ENCODE measurements at places on chromosomes 2 and 18.

DNA sequence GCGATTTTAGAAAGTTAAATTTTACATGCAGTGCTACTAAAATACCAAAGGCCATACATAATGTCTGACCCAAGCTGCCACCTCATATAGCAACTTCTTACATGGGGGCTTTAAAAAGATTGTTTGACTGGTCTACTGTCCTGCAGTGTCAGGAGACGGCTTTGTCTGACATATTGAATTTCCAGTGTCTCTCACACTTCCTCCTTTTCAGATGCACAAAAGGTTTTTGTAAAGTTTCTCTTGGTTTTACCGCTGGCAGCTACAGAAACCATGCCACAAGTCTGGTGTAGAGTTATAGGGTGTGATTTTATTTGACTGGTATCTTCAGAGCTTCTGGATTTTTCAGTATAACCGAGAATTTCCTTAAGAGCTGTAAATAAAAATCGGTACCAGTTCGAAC is 1.1 kb upstream of the ASAP2 start:
- DNase-seq, result no peak

GRCh38 chr2:171837736-171838135 is 56.3 kb downstream of the SLC25A12 start:
- no peak for DNase-seq

- no peak for DNase-seq
Measured at GRCh38 chr2:29580223-29580622, 341.2 kb downstream of the ALK start.

- DNase-seq, result no peak
Measured at GRCh38 chr2:105239924-105240323, 1.6 kb upstream of the GPR45 start.

GRCh38 chr2:1590596-1591460 is 153.5 kb downstream of the PXDN start:
- no peak for DNase-seq

DNA sequence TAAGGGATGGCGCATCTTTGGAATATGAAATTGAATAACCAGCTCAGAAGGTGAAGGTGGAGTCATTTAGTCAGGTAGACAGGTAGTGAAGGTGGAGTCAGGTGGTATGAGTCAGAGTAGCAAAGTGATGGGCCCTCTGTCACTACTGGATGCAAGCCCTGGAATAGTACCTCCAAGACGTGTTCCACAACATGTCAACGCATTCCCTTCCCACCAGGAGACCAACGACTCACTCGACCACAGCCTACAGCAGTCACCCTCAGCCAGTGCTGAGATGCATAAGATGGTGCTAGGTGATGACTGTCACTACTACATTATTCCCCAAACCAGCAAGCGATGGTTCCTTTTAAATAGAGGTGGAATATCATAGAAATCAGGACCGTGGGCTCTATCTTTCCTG is 6.8 kb downstream of the CPLX4 start:
- no peak for DNase-seq

DNA sequence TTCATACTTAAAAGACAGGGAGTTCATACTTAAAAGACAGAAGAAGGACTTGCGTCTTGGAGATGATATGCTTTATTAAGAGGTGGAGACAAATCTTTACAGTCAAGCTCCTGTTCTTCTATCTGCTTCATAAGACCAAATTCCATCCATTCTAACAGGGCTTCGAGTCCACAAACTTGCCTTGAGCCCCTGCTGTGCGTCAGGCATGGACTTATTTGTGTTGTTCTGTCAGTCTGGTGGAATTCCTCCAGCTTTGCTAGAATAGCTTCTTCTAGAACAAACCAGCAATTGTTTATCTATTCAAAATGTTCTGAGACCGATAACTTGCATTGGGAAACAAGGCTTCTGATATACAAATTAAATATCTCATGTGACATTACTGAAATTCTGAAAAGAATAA is 73.9 kb upstream of the SOX11 start:
- DNase-seq, result no peak

DNA sequence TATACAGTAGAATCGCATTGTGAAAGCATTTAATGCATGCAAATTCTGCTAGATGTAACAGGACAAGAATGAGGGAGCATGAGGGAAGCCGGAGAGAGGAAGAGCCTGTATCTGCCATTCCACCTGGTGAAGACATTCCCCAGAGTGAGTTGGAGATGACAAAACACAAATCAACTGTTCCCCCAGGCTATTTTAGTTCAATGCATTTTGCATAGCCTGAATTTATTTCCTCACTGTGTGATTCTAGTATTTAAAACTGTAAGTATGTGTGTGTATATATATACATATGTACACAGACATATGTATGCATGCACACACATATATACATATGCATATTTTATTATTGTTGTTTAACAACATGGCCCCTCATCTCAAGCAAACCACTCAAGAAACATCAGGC is 54.7 kb downstream of the CCDC68 start:
- no peak for DNase-seq

DNA sequence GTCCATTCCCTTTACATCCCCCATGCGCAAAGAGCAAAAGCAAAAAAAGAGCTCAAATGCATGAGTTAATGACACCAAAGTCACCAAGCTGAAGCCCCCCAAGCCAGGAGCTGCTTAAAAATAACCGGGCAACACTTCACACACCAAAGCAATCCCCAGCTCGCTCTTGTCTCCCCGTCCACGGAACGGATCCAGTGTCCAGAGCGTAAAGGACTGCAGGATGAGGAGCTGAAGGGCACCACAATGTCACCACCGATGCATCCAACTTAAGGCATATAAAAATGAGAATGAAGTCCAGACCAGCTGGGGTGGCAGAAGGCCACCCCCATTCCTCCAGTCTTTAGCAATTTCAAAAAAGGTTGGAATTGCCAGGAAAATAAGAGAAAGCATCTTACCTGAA is 8.7 kb downstream of the SMAD7 start:
- DNase-seq, result no peak

DNA sequence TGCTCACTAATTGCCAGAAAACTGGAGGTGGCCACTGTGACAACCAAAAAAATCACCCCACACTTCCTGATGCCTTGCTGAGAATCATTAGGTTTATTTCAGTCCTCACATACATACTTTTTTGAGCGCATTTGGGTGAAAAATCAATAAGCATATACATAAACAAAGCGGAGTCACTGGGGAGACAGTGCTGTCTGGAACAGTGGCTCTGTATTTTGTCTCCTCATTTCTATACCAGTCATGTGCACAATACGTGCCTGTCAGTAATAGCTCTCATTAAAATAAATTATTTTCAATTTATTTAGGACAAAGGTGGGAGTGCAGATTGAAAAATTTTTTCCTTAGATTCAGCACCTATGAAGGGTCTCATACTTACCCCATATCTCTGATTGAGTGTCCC is 48.2 kb downstream of the CXCR4 start:
- DNase-seq, result no peak

- no peak for DNase-seq
Measured at GRCh38 chr2:231207734-231208133, 9.3 kb downstream of the ARMC9 start.

DNA sequence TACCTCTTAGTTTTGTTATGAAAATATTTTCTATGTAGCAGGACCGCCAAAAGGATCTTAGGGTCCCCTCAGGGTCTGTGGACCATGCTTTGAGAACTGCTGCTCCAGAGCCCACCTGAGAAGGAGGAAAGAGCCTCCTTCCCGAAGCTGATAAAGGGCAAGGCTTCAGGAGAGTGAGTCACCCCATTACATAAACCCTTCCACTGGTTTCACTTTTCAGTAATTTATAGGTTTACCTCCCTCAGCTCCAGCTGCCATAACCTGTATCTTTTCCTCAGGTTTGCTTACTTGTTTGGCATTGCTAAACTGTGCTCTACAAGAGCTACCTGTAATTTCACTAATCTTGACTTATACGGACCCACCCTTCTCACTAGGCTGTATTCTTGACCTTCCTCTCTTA is 6.6 kb downstream of the TTLL4 start:
- DNase-seq, result no peak

DNA sequence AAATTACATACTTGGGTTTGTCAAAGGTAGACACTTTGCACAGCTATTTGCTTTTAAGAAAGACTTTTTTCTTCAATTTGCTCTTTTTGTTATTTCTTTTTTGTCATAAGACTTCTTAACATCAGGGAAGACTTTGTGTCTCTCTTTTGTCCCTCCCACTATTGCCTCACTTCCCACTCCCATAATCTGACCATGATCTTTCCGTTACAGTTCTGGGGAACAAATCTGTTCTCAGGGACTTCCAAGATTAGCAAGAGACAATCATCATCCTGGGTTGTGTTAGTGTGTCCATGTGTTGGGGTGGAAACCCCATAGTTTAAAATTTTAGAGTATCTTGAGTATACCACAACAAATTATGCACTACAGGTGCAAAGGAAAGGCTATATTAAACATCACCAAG is 75.3 kb downstream of the REV1 start:
- no peak for DNase-seq

DNA sequence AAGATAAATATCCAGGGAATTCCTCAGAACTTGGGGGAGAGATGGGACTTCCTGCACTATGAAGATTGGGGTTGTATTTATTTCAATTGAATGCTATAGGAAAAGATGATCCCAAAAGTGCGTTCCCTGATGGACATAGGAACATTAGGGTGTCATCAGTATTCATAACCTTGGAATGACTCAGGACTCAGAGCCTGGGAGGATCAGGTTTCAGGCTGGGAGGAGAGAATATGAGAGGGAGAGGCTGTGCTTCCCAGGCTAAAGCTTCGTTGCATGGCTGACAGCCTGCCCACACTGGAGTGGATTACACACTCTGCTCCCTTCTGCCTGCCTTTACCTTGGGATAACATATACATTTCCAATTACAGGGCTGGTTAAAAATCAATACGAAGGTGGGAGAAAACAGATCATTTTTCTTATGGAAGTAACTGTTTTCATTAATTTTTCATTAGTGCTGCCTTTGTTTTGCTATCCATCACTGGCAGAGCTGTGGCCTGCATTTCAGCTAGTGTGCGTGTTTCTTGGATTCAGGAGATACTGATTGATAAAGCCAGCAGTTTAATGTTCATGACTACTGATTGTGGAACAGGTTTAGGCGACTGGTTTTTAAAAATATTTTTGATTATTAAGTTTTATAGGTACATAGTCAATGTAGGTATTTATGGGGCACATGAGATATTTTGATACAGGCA is 118.7 kb downstream of the KCTD1 start:
- DNase-seq, result no peak

GRCh38 chr2:74101574-74102300 is 46.0 kb downstream of the BOLA3 start:
- no peak for DNase-seq

DNA sequence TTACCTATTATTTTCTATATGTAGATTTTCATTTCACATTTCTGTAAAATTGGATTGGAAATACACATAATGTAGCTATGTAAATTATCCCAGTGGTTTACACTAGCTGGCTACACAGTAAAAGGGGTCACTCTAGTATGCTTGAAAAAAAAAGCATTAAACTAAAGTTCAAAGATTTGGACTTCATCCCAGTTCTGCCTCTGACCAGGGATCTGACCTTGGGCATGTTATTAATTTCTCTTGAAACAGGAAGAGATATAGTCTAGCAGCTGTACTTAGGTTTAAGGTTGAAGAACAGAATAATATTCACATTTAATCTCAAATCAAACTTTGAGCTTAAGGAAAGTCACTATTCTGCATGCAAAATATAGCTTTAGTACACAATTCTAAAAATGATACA is 64.5 kb upstream of the RPE start:
- no peak for DNase-seq

DNA sequence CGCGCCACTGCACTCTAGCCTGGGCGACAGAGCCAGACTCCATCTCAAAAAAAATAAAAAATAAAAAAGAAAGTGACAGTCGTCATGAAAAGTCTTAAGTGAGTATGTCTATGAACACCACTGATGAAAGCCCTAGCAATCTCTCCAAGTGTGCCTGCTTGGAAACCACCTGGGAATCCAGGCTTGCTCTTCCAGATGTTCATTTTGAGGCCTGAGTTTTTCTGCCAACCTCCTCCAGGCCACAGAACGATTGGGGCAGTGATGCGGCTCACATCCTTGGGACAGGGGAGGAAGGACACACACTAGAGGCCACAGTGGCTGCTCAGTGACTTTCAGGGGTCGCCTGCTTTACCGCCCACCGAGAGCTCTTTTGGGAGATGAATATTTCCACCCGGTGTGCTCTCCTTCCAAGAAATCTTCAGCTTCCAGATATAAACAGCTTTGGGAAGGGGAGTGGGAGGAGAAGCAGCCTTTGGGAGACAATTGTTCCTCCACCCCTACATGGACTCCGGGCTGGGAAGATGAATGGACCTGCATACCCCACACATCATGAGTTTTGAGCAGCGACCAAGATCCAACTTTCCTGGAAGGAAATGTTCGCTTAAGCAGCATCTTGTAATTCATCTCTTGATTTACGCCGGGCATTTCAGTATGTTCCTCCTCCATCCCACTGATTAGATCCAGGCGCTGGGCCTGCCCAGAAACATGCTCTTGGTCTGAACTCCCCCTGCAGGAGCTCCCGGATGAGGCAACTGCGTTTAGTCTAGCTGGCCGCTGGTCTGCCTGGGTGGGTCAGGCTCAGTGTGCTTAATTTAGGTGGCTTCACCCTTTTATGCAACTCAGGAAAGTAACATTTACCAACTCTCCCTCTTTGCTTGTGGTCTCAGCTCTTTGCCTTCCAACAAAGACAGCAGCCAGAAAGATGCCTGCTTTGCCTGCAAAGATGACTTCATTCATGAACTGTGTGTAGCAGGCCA is 6.2 kb upstream of the ARMC9 start:
- no peak for DNase-seq

DNA sequence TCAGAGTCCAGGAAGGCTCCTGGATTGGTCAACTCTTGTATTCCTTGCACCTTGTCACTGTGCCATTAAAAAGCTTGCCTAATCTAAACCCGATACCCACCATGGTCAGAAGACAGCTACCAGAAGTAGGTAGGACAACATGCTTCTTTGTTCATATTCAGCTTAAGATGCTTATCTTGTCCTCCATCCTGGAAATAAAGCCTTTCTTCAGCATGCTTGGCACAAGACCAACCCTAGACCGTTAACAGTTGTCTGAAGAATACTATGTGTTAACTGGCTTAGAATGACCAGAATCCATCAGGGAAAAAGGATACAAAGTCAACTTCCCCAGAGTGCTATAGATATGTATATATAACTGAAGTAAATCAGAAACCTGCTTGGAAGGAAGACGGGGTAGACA is 193.9 kb downstream of the ZRANB3 start:
- no peak for DNase-seq

GRCh38 chr18:3093624-3094337 is 80.8 kb upstream of the LPIN2 start:
- no peak for DNase-seq

DNA sequence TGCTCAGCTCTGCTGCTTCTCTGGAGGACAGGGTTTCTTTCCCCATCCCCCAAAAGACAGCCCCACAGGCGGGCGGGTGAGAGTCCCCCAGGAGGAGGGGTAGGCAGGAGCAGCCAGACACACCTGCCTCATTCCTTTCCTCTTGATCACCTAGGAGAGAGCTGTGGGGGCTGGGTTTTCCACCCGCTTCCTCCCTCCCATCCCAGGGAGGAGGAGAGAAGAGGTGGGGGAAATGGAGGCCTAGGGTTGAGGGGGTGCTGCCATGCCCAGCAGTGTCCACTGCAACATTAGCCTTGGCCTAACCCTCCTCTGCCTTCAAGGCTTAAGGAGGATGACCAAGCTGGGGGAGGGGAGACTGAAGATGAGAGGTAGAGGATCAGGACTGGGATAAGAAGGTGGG is 14.7 kb downstream of the WNT10A start:
- no peak for DNase-seq

GRCh38 chr2:104539649-104540048 is 314.3 kb upstream of the POU3F3 start:
- DNase-seq, result no peak

GRCh38 chr18:28541276-28541930 is 364.5 kb upstream of the CDH2 start:
- DNase-seq, result no peak
